Activated CD8-positive, alpha-beta memory T cell treated with anti-CD3 and anti-CD28 coated beads, Interleukin-2, amount 50 U/mL, for 48 hours (primary cell): ENCODE measurements at places on chromosomes 1 and 21.

DNA sequence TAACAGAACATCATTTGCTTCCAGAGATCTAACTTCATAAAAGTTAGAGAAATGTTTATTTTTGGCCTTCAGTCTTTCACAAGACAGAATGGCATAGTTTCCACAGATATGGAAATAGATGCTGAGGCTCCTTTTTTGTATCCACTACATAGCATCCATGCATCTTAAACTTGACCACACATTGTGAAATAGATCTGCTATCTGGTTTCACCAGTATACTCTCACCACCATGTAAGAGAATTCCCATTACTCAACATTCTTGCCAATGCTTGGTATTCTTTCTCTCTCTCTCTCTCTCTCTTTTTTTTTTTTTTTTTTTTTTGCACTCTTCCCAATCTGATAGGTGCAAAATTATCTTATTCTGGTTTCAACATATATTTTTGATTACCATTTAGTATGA, 52.1 kb upstream of the PRMT6 start:
- DNase-seq = no peak

GRCh38 chr1:54081306-54082270, 28.2 kb downstream of the TCEANC2 start:
- peak; percentile 79 for DNase-seq

- DNase-seq = no peak
These were observed 45.4 kb downstream of the RPL5 start for GRCh38 chr1:92877081-92877711.

GRCh38 chr1:94323311-94324177, 86.2 kb upstream of the ARHGAP29 start:
- DNase-seq = no peak

DNA sequence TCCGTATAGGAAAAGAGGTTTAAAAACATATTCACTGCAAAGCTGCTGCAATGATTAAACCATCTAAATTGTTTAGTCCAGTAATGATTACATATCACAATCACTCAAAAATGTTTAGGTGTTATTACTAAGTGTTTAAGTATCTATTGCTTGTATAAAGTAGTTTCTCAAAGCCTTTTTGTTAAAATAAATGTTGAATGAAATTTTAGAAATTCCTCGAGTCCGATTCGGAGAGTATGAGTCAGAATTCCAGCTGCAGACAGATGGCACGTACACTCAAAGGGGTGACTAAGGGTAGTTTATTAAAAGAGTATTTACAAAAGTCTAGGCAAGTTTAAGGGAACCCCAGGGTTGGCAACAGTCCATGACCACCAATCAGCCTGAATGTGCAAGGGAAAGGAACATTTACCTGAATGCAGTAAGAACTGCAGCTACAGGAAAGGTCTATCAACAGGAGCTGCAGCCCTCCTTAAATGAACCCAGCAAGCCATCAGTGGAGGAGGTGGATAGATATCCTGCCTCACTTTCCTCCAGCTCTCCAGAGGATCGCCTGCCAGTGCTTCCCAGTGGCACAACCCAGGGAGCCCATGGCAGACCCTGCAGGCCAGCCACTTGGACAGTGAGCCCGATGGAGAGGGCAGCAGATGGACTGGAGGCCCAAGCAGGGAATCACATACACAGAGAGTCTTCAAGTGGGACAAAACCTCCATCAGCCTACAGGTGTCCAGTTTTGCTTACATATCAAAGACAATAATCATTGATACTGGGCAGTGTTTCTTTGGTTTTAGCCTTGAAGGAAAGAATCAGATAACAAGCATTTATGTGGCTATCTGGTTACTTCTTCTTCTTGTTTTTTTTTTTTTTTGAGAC, 92.1 kb upstream of the SLC44A3 start:
- DNase-seq = no peak

DNA sequence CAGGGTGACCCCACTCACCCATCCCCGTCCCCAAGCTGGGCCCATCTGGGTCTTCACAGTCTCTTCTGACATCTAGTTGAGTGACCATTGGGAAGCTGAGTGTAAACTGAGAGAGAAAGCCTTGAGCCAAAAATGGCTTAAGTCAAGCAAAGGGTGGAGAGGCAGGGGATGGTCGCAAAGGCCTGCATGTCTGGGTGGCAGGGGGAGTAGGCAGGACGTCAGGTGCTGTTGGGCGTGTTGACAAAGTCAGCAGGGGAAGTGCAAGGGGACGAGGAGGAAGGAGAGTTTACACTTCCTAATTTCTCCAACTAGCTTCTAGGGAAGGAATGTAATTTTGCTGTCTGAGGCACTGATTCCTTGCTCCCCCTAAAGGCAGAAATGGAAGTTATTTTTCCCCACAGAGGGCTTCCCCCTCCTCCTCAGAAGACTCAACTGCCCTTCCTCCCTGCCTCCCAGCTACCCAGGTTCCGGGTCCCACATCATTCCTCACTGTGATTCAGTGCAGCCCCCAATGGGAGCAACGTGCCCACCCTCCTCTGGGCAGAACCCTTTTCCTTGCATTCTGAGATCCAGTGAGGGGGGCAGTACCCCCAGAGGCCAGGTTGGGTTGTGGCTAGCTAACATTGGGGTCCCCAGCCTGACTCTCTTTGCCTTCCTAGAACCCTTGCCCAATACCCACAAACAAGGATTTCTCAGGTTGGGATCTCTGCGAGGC, 1.2 kb upstream of the ADORA1 start:
- DNase-seq = no peak

GRCh38 chr1:87330057-87330884, 1.6 kb downstream of the LMO4 start:
- DNase-seq = peak; percentile 58

DNA sequence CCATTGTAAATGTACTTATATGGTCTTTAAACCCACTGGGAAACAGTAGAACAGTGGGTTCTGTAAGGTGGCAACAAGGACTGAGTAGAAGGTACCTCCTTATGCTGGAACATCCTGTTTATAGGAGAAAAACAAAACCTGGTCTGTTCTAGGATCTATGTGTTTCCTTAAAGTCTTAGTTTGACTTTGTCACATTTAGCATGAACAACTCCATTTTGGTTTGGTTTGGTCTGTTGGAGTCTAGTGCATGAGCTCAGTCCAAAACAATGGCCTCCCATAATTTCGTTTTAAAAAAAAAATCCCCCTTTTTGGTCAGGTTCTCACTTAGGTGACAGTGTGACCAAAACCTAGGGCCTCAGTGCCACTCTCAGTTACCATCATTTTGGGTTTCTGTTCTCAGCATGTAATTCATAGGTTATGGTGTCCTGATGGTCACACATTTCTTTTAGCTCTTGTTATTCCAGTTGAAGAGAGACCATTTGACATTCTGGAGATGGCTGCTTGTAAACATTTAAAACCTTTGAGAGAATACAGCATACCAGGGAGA, 66.4 kb upstream of the IL12RB2 start:
- DNase-seq = no peak

DNA sequence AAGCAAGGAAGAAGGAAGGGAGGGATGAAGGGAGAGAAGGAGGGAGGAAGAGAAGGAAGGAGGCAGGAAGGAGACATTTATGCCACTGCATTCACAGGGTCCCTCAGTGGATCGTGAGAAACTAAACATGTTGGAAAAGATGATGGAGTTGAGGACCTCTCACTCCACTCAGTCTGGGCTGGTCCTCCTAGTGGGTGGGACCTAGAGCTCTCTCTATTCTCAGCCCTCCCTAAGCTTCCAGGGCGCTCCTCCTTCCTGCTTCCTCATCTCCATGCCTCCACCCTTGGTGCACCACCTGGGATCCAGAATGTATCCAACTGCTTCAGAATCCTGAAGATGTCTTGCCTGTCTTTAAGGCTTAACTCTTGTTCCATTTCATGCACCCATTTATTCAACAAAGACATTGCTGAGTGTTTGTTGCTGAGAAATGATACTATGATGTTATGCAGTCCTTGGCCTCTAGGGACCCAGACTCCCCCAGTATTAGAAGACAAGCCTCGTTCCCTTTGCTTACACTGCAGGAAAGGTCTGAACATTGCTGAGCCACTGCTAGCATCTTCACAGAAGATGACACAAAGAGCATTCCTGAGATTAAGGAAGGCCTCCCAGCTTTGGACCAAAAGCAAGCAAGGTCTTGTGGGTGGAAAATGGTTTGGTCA, 88.5 kb downstream of the BEND5 start:
- no peak for DNase-seq

DNA sequence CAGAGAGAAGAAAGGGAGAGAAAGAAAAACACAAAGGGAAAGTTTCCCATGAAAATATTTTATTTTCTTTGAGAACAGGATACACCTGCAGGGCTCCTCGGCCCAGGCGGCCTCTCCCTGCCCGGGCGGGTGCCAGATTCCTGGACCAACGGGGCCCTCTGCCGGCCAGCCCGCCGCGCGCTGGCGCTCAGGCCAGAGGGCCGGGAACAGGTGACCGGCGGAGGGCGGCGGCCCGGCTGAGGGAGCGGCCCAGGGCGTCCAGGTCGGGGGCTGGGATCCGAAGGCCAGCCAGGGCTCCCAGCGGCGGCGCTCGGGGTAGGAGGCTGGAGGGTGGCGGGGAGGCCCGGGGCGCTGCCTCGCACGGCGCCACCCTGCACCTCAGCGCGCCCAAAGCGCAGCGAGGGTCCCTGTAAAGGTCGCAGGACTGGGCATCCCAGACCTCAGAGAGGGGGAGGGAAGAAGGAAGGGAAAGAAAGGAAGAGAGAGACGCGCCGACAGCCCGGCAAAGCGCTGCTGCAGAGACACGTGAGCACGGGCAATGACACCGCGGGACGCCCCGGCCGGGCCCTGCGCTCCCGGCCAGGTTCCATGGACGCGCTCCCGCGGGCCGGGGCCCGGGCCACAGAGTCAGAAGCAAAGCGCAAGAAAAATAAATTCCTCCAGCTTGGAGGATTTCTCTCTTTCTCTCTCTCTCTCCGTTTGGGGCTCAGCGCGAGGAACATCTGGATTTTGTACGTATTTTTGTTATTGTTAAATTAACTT, 927 bp downstream of the WNT9A start:
- DNase-seq = peak; percentile 80

DNA sequence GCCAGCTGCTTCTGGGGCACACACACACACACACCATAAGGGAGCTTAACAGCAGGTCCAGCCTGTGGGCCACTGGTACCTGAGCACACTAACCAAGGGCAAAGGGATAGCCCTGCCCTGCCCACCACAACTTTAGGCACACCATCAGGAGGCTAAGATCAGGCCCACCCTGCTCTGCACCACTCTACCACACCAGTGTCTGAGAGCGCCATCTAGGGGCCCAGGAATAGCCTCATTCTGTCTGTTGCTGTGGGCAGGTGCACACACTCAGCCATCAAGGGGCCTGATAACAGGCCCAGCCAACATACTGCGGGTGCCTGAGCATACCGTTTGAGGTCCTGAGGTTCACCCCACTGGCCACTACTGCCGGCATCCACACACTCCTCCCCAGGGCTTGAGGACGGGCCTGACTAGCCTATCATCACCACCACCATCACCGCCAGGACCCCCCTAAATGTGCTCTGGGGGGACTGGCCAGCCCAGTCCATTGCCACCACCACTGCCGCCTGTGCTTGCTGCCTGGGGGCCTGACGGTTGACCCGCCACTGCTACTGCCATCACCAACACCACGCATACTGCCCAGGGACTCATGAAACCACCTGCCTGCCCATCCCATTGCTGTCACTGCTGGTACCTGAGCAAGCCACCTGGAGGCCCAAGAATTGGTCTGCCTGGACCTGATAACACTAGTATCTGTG, 31.3 kb downstream of the NSL1 start:
- peak; percentile 81 for DNase-seq

- no peak for DNase-seq
These were observed 6.6 kb upstream of the FOXE3 start for GRCh38 chr1:47409311-47410067.

GRCh38 chr1:110411173-110411735, 3.8 kb upstream of the LAMTOR5 start:
- no peak for DNase-seq

- DNase-seq = no peak
These were observed 13.7 kb upstream of the TMEM51 start for GRCh38 chr1:15139654-15140350.

- no peak for DNase-seq
These were observed 68.6 kb downstream of the SPAG17 start for GRCh38 chr1:118116401-118116800.

DNA sequence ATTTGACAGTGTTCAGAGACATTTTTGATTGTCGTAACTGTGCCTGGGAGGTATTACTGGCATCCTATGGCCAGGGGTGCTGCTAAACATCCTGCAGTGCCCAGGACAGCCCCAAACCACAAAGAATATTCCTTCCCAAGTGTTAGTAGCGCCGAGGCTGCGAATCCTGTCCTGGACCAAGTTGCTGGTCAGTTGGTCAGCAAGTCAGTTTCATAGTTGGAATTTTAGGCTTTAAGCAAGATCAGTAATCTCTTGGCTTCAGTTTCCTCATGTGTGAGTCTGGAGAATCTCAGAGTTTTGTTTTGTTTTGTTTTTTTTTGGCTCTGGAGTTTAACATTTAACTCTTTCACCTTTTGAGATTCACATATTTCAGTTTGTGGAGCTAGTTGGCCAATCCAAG, 65.0 kb downstream of the MTR start:
- DNase-seq = no peak

- peak; percentile 91 for DNase-seq
These were observed at the start of gene HPCAL4 for GRCh38 chr1:39691383-39692151. Gene HPCAL4, minus strand, starts transcription at chr1:39691433. Its CDS starts 6,830 bp downstream, at chr1:39684603.

GRCh38 chr1:20725189-20726117, 7.0 kb downstream of the SH2D5 start:
- peak; percentile 48 for DNase-seq

DNA sequence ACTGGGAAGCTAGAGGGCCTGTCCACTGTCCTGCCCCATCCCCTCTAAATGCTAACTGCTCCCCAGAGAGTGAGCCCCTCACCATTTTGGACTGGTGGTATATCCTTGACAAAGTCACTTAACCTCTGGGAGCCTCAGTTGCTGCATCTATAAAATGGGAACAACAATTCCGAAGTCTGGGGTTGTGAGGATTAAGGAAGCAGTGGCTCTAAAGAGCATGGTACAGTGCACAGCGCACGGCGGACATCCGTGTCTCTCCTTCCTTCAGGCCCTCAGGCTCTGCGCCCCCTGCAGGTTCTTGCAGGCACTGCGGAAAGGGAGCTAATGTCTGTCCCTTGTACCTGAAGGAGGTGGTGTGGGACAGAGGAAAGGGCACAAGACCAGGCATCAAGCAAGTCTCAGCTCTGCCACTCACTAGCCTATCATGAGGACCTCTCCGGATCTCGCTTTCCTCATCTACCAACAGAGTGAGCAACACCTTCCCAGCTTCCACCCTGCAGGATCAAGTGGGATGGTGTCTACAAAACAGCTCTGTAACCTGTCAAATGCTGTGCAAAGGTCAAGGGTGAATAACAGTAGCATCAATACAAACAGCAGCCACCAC, 20.1 kb downstream of the ECE1 start:
- DNase-seq = peak; percentile 96

DNA sequence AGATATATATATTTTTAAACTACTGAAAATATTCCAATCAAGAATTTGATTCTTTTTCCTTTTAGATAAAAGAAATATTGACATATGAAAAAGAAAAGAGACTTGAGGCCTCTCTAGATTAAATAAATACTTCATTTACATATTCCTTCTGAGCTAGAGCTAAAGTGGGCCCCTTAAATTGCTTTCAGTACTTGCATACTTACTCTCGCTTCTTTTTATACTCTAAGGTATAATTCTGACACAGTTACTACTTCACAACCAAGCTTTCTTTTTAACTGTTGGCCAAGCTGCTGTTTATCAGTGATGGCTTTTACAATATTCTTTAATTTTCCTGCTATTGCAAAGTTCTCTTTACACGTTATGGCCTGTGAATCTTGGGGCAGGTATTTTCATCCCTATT, 24.6 kb downstream of the EXTL2 start:
- no peak for DNase-seq

- no peak for DNase-seq
These were observed 44.5 kb upstream of the DISP3 start for GRCh38 chr1:11434501-11434900.

GRCh38 chr21:31905503-31906451, 33.0 kb downstream of the HUNK start:
- no peak for DNase-seq

- DNase-seq = no peak
These were observed 87.1 kb downstream of the VCAM1 start for GRCh38 chr1:100806601-100807000.
